Mucosa of gallbladder (tissue), 1 donor: ENCODE measurements at places on chromosomes 3 and 15.
A peak's percentile ranks its signal among the peaks of the same experiment; 100 is the strongest.

- no peak for DNase-seq
These were observed 74.0 kb downstream of the CHRNA7 start for GRCh38 chr15:32104061-32104995.

DNA sequence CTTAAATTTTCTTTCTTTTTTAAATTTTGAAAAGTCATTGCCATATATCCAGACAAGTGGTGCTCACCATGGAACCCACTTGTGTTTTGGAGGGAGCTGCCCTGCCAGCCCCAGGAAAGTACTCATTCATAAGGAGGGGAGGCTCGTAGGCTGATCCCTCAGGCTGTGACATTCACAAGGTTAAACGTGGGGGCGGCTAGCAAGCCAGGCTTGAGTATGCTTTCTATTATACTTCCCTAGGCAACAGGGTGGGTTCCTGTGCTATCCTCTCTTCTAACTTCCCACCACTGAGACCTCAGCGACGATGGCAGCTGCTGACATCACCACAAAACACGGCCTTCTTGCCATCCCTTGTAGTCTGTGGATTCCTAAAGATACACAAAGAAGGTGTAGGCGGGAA lies 160.5 kb upstream of the C2CD4B start:
- no peak for DNase-seq

DNA sequence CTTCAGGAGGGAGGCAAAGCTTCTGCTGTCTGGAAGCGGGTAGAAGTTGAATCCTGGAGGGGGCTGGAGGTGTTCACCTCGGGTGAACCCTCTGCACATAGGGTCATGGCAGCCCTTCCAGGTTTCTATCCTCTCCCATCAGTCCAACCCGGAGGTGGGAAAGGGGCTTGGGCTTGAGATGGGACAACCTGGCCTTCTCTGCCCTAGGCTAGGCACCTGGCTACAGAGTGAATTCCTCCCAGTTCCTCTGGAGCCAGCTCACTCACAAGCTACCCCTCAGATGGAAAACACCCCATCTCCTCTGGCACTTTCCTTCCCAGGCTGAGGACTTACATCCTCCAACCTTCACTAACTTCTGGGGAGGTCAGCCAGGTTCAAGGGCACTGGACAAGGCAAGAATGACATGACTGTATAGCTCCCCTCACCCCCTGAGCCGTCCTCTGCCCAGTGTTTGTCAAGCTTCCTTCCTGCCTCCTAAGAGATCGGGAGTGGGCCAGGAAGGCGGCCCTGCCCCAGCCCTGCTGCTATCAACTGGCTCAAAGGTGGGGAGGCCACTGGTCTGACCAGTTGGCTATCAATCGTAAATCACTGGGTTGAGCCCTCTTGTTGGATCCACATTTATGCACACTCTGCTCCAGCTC lies 45.8 kb downstream of the KLF15 start:
- DNase-seq, result peak; percentile 3

DNA sequence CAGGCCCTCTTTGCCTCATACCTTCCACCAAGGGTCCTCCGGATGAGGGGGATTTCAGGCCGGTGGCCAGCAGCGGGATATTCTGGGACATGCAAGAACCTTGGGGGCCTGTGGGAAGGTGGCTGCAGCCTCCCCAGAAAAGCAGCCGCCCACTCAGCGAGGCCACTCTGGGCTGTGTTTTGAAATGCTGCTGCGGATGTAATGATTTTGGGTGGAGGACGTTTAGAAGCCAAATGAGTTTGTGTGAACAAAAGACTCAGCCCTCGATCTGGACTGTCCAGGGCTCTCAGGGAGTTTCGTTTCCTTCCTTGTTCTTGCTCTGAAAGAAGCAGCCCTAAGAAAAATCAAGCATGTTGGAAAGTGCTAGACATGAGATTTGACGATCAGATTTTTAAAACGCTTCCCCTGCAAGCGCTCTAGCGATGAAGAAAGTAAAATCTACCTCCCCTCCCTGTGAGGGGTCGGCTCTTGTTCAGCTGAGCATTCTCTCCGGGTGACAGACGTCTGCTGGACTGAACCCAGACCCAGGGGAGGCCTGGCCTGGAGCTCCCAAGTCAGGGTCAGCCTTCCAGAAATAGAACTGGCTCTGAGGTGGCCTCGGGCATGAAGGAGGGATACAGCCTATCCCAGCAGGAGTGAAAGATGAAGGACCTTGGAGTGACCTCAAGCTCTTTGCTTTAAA lies 12.9 kb downstream of the HEG1 start:
- no peak for DNase-seq

DNA sequence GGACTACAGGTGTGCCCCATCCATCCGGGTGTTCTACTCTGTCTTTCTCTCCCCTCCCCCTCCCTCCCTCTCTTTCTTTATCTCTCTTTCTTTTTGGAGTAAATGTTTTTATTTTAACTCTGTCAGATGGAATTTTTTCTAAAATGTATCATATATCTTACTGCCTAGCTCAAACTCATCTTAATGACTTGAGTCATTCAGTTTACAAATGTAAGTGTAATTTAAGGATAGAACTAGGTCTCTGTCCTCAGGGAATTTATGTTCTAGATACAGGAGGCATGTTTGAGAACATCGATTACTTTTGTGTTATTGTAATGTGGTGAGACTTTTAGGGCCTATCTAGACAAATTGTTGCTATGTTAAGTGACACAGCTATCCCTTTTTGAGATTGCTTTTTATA lies 3.5 kb downstream of the TBC1D23 start:
- no peak for DNase-seq
